Renal cortical epithelial cell (primary cell): ENCODE measurements at places on chromosomes 7 and 10. TPM values are rescaled to one million over a fixed set of nuclear protein-coding genes. Genes with fewer than 3 reads are reported as not detected.

The CALCR gene
- total RNA-seq = 0.17 and 2.8 TPM in 2 replicates

The AGBL3 gene
- 2.3 and 3.6 TPM in 2 replicates for total RNA-seq

The RAMP3 gene
- 0.40 TPM in 1 of 2 replicates, not detected in the other for total RNA-seq

- DNase-seq = no peak
Observed at GRCh38 chr10:12081470-12081869, 12.7 kb downstream of the DHTKD1 start.

- no peak for DNase-seq
Observed at GRCh38 chr10:42941295-42941644, 135.6 kb upstream of the RET start.

DNA sequence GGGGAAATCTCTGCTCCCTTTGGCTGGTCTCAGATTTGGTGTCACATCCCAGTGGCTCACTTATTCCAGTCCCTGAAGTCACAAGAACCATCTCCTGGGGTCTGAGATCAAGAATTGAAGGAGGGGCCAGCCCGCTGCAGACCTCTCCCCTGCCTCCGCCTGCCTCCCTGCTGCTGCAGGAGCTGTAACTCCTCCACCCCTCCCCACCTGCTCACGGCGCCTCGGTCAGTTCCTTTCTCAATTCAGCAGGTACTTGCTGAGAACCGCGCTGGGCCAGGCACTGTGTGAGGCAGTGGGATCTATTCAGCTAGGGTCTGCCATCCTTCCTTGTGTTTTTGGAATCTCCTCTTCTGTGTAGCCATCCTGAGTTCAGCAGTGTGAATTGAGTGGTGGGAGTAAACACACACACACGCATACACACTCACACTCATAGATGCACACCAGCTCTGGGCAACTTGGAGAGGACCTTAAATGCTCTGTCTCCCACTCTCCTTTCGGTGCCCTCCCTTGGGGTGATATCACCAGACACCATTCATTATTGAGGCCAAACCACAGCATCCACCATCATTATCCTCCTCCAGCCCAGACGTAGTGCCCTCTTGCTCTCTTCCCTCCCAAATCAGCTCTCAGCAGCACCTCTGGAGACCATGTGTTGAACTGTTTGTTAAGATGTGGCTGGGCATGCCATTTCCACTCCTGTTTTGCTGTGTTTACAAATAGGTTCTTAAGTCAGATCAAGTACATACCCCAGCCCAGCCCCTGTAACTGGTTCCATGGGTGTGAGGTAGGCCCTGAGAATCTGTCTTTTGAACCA is 22.0 kb upstream of the ANKRD2 start:
- DNase-seq = no peak
